Immature natural killer cell (primary cell): ENCODE measurements at places on chromosomes 6 and 20.

DNA sequence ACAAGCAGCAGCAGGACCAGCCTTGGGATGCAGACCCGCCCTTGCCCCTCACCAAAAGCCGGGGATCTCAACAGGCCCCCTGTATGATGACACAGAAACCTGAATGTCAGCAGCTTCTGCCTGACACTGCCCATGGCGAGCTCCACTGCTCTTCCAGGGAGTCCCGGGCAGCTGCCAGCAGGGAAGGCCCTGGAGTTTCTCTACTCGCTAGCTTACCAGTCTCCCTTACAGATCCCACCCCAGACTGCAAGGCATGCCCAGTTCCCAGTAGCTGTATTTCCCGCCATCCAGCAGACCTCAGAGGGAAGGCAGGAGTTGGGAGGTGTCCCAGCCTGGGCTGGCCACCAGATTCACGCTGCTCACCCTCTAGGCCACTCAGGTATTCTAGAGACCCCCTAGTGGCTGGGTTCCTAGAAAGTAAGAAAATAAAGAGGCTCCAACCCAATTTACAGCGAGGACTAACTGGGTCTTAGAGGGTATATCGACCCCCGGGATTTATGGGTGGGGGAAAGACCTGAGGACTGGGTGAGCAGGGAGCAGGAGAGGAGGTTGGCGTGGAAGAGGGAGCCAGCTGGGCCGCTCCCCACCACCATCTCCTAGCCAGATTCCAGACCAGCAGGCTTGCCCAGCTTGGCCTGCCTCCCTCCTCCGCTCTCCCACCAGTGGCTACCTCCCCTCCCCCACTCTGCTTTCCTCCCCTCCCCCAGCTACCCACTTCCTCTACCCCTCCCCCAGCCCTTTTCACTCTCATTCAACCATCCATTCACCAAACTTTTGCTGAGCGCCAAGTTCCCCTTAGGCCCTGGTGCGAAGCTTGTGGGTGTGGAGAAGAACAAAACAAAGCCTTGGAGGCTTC is 9.7 kb upstream of the HMGA1 start:
- no peak for DNase-seq

- DNase-seq, result no peak
Measured at GRCh38 chr20:46823271-46823751, 71.3 kb upstream of the EYA2 start.

GRCh38 chr6:100458841-100459591 is 5.7 kb downstream of the SIM1 start:
- DNase-seq, result no peak

GRCh38 chr6:52213127-52213526 is 27.0 kb downstream of the IL17A start:
- no peak for DNase-seq

GRCh38 chr6:24489881-24490280 is 503 bp upstream of the GPLD1 start:
- no peak for DNase-seq

DNA sequence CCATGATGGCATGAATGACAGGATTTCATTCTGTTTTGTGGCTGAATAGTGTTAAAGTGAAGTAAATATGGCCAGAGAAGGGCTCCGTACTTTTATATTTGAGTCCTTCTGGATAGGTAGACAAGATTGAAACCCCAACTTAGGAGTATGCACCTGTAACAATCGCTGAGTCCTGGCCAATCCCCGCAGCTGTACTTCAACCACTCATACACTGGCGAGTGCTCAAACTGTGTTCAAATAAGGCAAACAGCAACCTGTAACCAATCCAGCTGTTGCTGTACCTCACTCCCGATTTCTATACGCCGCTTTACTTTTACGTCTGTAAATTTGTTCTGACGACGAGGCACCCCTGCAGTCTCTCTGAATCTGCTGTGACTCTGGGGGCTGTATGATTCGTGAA is 6.7 kb downstream of the TTLL2 start:
- DNase-seq, result no peak

DNA sequence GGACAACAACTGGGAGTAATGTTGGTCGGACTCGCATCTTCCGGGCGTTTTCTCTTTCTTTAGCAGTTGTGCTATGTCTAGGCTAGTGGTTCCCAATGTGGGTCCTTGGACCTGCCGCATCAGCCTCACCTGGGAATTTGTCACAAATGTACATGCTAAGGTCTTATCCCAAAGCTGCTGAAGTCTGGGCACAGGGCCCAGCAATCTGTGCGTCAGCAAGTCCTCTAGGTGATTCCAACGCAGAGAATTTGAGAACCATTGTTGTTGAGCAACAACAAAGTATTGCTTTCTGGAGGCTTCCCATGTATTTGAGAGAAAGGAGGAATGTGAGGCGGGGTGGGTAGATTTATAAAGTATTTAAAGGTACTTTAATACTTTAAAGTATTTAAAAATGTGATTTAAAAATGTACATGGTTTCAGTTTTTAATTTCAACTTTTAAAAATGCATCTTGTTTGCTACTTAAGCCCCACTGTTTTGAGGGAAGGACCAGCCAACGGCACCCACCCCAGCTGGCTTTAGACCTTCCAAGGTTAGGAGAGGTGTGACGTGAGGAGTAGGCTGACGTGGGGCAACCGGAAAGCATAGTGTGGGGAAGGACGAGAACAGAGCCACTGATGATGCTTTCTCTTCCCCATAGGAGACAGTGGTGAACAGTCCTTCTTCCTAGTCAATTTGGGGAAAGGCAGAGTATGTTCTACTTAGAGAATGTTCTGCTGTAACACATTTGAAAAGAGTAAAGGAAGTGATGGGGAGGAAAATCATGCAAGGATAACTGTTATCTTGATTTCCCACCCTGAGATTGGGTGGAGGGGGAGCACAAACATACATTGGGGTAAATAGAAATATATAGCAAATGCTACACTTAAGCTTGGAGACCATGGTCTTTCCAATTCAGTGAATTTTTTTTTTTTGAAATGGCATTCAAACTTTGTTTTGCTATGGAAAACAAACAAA is 4.3 kb downstream of the UST start:
- DNase-seq, result no peak

DNA sequence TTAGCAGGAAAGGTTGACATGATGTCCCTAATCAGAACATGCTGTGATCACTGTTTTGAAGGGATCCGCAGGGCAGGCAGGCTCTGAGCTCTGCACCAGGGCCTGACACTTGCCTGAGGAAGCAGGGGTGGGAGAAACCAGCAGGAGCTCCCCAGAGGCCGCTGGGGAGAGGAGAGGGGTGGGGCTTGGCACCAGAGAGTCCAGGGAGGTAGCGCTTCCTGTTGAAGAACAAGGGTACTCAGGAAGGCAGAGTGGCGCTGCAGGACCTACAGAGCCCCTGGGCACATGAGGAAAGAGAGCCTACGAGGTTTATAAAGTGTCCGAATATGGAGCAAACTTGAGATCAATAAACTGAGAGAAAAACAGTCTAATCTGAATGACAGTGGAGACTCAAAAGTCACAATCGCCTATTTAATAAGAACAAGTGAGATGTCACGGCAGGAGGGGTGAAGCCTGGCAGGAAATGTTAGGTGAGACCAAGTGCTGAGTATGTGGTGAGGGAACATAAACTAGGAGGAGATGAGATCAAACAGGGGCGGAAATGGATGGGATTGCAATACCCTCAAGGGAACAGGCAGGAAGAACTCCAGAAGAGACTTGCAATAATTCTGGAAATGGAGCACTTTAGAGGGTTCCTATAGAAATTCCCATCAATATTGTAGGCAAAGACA is 5.8 kb upstream of the TBXT start:
- DNase-seq, result no peak

DNA sequence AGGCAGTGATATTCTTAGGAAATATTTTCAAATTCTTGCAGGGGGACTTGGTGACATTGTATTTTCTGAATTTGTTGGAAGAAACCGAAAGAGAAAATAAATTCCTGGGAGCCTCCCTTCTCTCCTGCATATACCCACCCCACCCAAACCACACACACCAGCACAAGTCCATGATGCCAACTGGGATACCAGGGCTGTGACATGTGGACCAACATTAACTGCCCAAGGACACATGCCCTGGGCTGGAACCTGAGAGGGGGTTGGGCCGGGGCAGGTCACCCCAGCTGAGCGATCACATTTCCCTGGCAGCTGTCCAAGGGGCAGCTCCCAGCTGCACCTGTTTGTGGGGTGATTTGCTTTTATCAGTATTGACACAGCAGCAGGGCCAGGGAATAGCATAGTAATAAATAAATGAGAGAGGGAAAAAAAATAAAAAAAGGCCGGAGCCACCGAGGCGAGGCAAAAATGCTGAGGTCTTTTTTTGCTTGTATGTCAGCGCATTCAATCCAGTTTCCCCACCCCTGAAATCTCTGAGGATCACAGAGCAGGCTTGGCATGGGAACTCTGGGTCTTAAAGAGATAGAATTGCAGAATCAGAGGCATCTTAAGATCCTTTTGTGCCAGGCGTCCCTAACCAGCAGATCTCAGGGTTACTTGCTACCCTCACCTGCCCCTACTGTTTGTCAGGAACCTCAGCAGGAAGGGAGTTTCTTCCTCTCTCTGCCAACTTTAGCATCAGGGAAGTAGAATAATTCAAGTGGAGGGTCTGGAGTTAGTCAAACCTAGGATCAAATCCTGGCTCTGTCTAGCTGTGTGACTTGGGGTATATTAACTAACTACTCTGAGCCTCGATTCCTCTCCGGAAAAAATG is 66.5 kb upstream of the PIM1 start:
- DNase-seq, result no peak

DNA sequence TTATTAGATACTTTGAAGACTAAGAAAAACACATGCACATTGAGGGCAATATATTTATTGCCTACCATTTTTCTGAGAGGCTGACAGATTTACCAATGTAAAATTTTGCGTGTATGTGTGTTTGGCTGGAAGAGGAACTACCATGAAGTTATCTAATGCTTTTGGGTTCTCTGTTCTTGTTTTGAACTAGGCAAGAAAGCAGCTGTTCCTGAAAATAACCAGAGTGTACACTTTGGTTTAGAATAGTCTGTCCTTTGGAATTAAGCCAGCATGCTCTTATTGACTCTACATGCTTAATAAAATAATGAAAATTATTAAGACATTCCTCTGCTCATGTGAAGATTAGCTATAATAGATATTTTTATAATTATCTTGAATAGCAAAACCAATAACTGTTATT is 129.2 kb downstream of the MYB start:
- DNase-seq, result no peak

DNA sequence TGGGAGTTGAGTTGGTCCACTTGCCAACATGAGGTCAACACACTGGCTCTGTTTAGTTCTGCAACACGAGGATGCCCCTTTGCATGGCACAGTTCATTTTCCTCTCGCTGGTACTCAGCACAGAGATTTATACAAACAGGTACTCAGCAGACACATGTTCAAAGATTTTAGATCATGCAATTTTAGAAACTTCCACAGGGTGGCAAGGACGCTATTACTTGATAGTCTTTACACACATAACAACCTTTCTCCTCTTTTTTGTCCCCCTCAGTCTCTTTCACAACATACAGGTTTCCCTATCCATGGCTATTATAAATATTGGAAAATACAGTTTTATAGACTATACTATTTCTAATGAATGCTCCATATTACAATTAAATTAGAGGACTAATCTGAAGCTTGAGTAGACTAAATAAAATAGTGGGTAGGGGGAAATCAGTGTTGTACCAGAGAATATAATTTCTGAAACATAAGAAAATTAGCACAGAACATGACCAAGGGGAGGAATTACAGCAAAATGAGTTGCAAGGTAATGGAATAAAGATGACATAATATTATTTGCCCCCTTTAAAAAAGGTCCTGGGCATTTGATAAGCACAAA is 331.8 kb upstream of the BTBD3 start:
- no peak for DNase-seq

- no peak for DNase-seq
Measured at GRCh38 chr20:63337786-63338420, 23.2 kb downstream of the CHRNA4 start.

DNA sequence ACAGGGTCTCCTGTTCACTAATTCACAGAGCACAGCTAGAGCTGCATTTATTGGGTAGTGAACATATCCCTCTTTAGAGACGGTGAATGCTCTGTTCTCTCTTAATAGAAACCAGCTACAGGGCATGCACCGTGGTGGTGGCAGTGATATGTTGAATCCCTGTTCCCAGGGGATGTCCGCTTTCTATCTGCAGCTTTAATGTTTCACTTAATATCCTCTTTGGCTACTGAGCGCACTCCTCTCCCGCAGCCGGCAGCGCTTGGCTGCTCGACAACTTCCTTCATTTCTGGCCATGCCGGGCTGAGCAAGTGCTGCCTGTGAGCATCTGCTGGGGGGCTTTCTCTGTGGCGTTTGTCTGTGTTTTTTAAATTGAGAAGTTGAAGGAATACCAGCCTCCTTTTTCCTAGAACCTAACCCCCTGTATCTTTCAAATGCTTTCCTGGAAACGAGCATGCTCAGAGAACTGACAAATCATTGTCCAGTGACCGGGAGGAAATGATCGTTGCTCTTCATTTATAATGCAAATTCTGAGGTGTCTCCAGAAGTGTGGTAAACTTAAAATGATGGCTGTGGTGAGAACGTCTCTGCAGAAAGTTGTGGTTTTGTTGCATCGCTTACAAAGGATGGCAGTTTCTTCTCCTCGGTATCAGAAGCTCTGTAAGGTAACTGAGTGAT is 297.9 kb downstream of the UTRN start:
- peak; percentile 68 for DNase-seq

GRCh38 chr20:23079016-23079351 is 7.1 kb downstream of the CD93 start:
- no peak for DNase-seq

- no peak for DNase-seq
Measured at GRCh38 chr6:41335943-41336342, 535 bp downstream of the NCR2 start.

DNA sequence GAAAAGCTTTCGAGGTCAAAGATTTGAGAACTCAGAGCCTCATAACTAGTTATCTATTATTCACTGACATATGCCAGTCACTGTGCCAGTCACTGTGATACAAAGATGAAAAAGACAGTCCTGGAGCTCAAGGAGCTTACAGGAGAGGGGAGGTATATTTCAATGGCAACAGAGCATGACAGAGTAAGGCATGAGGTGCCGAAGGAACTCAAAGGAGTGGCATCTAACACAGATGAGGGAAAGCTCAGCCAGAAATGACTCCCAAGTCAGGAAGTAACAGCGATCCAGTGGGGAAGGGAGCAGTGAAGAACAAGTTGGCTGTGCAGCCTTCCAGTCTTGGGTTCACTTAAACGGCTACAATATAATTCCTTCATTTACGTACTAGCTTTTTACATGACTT is 46.6 kb downstream of the DTNBP1 start:
- DNase-seq, result no peak

- DNase-seq, result no peak
Measured at GRCh38 chr6:91240878-91241603, 654.2 kb upstream of the MAP3K7 start.

- DNase-seq, result peak; percentile 69
Measured at GRCh38 chr6:32970413-32971241, 2.2 kb downstream of the BRD2 start.

- no peak for DNase-seq
Measured at GRCh38 chr6:32982084-32982701, 13.8 kb downstream of the BRD2 start.

DNA sequence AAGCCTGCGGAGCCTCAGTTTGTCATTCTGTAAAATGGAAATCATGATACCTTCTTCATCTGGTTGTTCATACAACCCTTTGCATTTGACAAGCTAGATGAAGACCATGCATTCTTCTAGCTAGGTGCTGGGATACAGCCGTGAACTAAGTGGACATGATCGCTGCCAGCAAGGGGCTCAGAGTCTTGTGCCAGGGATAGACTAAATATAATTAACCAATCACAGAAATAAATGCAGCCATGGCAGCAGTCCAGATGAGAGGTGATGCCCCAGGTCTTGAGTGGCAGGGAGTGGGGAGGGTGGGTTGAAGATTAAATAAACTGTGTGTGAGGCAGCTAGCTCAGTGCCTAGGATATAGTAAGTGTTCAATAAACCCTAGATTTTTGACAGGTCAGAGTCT is 19.3 kb downstream of the JPH2 start:
- no peak for DNase-seq
